ENCODE measurements at places on chromosomes 13 and 19.

- no peak for DNase-seq
Observed at GRCh38 chr19:37077501-37077933, 716 bp upstream of the ZNF420 start.

- peak; percentile 92 for DNase-seq
Observed at GRCh38 chr13:30744056-30744680, 8.8 kb downstream of the ALOX5AP start.

- no peak for DNase-seq
Observed at GRCh38 chr13:100540621-100541020, 48.0 kb downstream of the GGACT start.

DNA sequence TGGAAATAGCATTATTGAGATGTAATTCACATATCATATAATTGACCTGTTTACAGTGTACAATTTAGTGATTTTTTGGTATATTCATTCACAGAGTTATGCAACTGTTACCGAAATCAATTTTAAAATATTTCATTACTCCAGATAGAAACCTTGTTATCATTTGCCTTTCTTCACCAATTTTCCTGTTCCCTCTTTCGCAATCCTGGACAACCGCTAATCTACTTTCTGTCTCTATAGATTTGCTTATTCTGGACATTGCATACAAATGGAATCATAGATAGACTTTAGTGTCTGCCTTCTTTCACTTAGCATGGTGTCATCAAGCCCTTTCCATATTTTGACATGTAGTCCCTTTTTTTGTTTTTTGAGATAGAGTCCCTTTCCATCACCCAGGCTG is 19.2 kb downstream of the MAB21L1 start:
- DNase-seq, result no peak
